ENCODE measurements at places on chromosomes 11 and 22.

- no peak for DNase-seq
Observed at GRCh38 chr22:50516068-50516467, 8.0 kb downstream of the NCAPH2 start.

GRCh38 chr11:130529366-130529765 lies 80.9 kb downstream of the ADAMTS15 start:
- no peak for DNase-seq

DNA sequence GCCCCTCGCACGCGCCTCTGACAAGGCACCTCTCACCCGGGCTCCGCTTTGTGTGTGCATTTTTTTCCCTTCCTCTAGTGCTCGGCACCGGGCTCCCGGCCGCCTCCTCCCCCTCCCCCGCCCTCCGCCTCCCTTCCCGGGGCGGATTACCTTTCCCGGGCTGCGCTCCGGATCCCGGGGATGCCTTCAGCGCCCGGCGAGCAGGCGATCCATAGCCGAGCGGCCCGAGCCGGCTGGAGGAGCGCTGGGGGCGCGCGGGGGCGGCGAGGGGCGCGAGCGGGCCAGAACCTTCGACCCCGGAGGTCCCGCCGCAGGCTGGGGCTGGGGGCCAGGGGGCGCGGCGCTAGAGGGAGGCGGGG lies 282 bp downstream of the MPPED2 start:
- DNase-seq = no peak

- no peak for DNase-seq
Observed at GRCh38 chr11:108218455-108218854, 4.0 kb downstream of the NPAT start.

- peak; percentile 84 for DNase-seq
Observed at GRCh38 chr22:23385678-23386631, 194.1 kb downstream of the IGLL1 start.

DNA sequence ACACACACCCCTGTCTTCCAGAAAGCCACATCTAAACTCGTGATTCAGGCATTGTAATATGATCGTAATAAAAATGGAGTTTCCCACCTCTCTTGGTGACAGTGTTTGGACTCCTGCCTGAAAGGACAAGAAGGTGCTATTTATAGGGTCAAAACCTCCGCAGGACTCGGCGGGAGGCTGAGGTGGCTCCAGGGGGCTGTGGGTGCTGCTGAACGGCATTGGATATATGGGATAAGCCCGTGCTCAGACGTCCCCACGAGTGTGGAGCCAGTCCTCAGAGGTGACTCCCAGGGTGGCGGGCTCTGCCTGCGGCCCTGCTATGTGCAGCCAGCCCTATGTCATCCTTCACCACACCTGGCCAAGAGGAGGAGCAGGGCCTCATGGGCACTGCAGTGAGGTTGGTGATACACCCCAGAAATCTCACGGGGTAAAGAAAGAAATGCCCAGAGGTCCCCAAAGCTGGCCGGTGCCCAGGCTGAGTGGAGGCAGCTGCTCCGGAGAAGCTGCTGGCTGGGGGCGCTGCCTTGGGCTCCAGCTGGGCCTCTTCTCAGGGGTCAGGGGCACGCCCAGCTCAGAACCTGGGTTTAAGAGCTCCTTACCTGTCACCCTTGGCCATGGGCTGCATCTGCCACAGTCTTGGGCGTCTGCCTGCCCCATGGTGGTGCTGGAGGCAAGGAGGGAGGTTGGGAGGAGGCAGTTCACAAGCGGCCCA lies 5.1 kb upstream of the OSBPL5 start:
- no peak for DNase-seq

GRCh38 chr11:111911563-111912401 lies at the start of gene CRYAB:
TSS of gene CRYAB (minus strand) at chr11:111911770. CDS start at chr11:111911724, 46 bp downstream.
- no peak for DNase-seq

- DNase-seq = no peak
Observed at GRCh38 chr11:48094643-48095339, 114.4 kb downstream of the PTPRJ start.

- no peak for DNase-seq
Observed at GRCh38 chr11:106466521-106467080, 389.1 kb downstream of the AASDHPPT start.

DNA sequence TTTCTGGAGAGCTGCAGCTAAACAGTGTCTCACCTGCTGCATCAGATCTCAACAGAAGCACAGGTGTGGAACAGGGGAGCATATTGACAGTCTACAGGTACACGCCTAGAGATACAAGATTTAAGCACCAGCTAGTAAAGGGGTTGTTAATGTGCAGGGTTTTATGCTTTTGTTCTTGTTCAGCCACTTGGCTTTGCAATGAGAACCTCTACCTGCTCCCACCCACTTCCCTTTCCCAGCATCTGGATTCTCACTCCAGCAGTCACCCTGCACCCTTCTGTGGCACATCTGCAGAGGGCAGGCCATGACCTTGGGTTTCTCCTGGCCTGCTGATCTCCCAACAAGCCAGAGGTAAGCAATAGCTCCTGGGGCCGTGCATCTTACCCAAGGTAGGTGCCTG lies 446.6 kb downstream of the BUD13 start:
- DNase-seq = no peak

DNA sequence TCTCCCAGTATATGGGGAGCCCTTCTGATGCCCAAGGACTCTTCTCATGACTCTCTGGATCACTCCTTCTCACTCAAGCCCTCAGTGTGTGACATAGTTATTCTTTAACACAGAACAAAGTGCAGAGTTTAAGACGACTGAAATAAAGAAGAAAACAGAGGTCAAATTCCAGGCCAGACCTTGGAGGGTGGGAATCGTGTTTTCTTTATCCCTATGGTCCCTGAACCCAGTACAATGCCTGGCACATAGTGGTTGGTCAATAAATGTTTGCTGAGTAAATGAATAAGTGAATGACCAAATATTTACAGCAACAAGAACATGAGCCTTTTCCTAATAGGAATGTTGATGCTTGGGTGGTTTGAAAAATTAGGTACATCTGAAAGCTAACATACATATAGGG lies 28.8 kb downstream of the VSTM5 start:
- DNase-seq = no peak

DNA sequence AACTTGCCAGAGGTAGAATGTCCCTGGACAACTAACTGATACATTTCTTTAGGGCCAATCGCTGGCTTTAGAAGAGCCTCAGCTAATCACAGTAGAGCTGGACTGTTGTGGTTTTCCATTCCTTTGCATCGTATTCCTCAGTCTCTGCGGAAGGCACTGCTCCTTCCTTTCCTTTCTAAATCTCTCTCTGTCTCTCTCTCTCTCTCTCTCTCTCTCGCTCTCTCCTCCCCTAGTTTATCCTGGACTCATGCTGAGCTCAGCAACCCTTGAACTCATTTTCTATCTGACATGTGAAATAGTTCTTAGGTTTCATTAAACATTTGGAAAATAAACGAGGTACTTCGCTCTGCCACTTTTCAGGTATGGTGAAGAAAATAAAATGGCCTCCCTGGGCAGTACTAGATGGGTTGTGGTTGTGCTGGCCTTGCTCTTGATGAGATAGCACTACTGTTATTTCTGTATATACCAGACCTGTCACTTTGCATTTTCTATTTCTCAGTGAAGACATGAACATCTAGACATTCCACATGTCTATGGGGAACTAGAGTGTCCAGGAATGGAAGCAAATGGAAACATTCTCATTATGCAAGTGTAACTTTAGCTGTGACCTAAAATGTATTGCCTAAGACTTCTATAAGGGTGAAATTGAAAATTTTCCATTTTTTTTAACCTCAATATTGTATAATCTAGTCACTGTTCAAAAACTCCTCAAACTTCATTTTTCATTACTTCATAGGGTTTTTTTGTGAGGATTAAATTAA lies 12.0 kb upstream of the SESN3 start:
- DNase-seq = no peak

DNA sequence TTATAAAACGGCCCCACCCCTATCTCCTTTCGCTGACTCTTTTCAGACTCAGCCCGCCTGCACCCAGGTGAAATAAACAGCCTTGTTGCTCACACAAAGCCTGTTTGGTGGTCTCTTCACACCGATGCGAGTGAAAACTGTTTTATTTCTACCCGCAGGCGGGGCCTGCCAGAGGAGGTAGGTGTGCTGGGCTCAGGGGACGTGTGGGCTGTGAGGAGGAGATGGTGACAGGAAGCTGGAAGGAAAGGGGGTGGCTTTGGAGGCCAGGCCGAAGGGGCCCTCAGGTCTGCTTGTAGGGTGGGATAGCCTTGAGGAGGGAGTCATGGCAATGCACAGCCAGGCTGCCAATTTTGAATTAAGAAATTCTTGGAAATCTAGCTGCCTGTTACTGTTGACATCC lies 21.3 kb upstream of the KRTAP5-7 start:
- DNase-seq = no peak

DNA sequence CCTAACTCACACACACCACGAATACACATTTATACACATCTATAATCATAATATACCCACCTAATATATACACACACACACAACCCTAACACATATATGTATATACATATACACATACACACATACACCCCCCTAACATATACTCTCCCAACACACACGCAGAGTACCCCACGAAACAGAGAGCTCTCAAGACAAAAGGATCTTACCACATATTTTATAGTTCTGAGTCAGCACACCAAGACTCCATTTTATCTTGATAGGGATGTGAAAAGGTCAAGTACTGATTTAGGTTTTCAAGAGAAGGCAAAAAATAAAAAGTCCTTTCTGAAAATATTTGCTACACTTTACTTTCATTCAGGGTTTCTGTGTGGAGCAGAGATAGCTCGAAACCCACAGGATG lies 1207.2 kb downstream of the LRRC4C start:
- DNase-seq = no peak

DNA sequence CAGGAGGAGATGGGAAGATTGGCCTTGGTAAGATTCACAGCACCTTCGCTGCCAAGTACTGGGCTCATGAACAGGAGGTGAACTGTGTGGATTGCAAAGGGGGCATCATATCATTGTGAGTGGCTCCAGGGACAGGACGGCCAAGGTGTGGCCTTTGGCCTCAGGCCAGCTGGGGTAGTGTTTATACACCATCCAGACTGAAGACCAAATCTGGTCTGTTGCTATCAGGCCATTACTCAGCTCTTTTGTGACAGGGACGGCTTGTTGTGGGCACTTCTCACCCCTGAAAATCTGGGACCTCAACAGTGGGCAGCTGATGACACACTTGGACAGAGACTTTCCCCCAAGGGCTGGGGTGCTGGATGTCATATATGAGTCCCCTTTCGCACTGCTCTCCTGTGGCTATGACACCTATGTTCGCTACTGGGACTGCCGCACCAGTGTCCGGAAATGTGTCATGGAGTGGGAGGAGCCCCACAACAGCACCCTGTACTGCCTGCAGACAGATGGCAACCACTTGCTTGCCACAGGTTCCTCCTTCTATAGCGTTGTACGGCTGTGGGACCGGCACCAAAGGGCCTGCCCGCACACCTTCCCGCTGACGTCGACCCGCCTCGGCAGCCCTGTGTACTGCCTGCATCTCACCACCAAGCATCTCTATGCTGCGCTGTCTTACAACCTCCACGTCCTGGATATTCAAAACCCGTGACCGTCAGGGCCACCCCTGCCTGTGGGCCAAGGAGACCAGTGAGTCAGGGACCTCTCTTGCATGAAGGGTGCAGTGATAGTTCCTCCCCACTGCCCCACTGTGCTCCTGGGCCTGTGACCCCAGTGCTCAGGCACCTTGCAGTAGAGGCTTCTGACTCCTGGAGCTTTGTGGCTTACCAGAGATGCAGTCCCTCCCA lies 83.6 kb downstream of the BCR start:
- peak; percentile 49 for DNase-seq

DNA sequence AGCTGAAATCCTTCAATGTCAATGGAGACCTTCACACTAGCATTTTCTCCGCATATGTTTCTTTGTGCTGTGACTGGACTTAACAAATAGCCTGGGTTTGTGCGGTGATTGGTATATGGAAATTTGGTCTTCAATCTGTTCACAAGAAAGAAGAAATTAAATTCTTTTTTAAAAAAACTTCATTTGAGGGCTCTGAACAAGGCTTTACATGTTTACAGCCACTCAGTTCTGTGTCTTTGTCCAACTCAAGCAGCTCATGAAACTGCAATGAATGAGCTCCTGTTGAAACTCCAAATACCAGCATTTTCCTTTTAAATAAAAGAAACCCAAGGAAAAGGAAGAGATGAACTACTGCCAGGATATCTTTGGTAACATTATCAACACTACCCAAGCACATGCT lies 57.3 kb downstream of the PIK3C2A start:
- no peak for DNase-seq

- no peak for DNase-seq
Observed at GRCh38 chr22:40953471-40953870, 2.3 kb downstream of the RBX1 start.

DNA sequence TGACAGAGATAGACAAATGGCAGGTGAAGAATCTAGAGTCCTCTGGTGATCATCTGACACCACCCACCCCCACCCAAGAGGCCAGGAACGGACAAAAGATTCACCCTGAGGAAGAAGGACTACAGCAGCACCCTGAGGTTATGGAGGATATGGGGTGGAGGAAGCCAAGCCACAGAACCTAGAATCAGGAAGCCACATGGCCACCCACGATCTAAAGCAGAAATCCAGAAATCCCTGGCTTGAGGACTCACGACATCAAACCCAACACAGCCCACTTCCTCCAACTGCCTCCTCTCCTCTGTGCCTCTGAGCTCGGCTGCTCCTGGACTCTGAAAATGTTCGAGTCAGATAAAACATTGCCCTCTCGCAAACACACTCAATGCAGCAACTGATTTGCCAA lies 364.3 kb downstream of the SHANK2 start:
- DNase-seq = no peak

GRCh38 chr11:28659716-28660348 lies 551.6 kb downstream of the METTL15 start:
- DNase-seq = no peak

GRCh38 chr11:92053216-92053615 lies 171.4 kb upstream of the FAT3 start:
- DNase-seq = no peak

DNA sequence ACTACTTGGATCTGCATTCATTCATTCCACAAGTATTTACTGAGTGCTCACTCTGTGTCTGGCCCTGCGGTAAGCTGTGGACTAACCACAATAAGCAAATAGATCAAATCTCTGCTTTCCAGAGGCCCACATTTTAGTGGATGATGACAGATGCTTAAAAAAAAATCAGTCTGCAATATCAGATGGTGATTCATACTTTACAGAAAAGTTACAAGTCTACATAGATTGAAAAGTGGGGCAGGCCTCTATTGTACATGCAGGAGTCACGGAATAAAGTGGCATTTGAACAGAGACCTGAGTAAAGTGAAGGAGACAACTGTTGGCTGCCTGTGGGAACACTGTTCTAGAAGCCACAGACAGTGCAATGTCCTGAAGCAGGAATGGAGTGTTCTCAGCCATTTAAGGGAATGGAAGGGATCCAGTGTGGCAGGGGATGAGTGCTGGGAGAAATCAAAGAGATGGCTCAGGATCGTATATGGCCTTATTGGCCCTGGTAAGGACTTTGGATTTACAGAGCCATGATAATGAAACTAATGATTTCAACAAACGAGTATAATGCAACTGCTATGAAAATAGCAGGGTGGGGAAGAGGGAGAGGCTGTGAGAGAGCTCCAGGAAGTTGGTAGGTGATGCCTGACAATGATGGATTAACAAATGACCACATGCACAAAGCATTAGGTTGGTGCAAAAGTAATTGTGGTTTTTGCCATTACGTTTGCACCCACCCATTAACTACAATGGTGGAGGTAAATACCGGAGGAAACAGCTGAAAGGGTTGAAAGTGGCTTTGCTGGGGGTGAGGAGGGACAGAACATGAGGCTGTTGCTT lies 31.1 kb downstream of the TMEM45B start:
- DNase-seq = peak; percentile 30

Measured in activated naive CD4-positive, alpha-beta T cell treated with Interleukin-2 at 50 U/mL for 16 hours (primary cell).